ENCODE measurements at places on chromosomes 7 and 10.

DNA sequence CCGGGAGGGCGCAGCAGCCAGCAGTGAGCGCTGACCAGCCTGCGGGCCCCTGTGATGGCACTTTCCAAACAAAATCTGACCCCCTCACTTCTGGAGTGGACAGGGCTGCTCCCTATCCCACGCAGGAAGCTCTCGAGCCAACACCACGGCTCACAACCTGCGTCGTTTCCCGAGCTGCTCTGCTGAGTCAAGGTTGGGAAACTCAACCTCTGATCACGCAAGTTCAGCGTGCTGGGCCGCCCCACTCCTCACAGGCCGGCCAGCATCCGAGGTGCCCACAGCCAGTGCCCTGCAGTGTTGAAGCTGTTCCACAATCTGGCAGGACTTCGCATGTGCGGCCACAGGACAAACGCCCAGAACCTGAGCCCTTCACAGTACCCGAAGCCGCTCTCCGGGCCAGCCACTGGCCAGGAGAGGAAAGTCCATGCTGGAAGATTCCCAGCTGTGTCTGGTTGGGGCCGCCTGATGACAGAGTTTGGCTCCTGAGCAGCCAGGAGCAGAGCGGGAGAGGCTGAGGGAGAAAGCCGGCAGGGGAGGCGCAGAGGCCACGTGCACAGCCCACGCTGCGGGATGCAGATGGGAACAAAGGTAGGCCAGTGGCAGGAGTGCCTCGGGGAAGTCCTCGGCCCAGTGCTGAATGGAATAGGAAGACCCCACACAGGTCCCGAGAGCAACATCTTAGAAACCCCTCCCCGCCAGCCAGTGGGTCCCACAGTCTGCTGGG is 263.3 kb upstream of the TCERG1L start:
- no peak for DNase-seq

DNA sequence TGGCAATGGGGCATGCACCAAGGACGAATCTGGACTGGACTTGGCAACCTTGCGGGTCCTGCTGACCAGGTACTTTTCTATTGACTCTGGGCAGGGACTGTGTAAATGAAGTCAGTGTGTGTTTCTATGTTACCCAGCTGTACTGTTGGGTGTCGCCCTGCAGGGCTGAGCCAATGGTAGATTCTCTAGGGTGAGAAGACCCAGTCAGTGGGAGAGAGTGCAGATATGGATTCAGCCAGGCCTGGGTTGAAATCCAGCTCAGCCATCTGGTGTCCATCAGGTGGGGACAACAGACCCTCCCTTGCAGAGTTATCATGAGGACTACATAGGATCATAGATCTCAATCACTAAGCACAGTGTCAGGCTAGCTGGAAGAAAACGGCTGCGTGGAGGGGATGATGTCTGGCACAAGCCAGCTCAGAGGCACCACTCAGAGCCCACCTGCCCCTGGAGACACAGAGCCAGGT is 4.9 kb upstream of the PPIF start:
- DNase-seq, result no peak

DNA sequence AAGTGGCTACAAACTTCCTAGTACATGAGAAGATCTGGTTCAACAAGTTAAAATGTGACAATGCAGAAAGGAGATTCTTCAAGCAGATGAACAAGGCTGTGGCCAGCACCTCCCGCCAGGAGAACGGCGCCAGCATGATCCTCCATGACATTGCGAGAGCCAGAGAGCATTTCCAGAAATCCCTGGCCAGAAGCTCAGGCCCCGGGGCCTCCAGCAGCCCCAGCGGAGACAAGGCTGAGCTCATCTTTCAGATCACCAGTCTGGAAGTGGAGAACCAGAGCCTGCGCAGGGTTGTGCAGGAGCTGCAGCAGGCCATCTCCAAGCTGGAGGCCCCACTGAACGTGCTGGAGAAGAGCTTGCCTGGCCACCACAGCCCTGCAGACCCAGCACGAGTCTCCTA is 40.1 kb upstream of the ZNF273 start:
- no peak for DNase-seq

GRCh38 chr7:51006483-51007235 is 224.0 kb upstream of the GRB10 start:
- DNase-seq, result no peak

DNA sequence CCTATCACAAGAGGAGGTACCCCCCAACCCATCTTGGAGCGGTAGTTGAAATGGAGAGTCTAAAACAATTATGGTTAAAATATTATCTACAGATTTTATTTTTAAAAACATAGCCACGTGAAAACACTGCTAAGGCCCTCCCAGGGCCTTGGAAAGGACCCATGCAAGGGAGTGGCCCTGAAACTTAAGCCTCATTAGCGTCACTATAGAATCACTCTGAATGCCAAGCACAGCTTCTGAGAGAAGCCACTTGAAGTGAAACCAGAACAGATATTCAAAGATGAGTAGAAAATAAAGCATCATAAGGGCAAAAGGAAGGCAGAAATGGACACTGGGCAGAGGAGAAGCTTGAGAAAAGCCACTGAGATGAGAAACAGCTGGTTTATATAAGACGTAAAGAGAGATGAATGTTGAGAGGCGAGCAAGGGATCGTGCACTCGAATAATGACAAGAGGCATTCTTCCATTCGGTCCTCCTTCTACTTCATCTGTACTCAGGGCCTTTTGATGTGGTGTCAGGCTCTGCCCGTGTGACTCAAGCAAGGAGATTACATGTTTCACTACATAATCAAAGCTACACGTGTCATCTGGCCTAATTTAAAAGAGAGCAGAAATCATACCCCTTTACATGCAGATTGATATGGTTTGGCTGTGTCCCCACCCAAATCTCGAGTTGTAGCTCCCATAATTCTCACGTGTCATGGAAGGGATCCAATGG is 33.4 kb upstream of the SLC39A12 start:
- no peak for DNase-seq

GRCh38 chr10:100600218-100600617 is 64.5 kb downstream of the HIF1AN start:
- no peak for DNase-seq

DNA sequence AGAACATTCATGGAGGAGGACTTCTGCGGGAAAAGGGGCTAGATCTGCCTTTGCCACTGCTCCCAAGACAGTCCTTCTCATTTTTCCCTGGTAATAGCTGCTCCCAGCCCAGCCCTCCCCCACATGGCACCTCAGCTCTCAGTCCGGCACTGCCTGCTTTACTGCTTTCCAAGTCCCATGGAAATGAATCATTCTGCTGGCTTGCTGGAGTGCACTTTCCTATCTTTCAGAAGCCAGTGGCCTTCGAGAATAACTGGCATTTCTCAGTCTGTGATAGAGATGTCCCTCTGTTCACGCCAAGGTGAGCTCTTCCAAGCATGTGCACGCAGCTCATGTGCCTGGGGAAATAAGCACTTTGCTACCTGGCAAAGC is 61.4 kb downstream of the SYPL1 start:
- no peak for DNase-seq

GRCh38 chr10:107579970-107580369 is 415.5 kb upstream of the SORCS1 start:
- no peak for DNase-seq

GRCh38 chr10:85600744-85601081 is 765.9 kb downstream of the GRID1 start:
- peak; percentile 21 for DNase-seq

DNA sequence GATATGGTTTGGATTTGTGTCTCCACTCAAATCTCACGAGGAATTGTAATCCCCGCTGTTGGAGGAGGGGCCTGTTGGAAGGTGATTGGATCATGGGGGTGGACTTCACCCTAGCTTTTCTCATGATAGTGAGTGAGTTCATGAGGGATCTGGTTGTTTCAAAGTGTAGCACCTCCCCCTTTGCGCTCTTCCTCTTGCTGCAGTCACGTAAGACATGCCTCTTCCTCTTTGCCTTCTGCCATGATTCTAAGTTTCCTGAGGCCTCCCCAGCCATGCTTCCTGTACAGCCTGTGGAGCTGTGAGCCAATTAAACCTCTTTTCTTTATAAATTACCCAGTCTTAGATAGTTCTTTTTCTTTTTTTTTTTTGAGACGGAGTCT is 17.1 kb downstream of the CDNF start:
- DNase-seq, result no peak

DNA sequence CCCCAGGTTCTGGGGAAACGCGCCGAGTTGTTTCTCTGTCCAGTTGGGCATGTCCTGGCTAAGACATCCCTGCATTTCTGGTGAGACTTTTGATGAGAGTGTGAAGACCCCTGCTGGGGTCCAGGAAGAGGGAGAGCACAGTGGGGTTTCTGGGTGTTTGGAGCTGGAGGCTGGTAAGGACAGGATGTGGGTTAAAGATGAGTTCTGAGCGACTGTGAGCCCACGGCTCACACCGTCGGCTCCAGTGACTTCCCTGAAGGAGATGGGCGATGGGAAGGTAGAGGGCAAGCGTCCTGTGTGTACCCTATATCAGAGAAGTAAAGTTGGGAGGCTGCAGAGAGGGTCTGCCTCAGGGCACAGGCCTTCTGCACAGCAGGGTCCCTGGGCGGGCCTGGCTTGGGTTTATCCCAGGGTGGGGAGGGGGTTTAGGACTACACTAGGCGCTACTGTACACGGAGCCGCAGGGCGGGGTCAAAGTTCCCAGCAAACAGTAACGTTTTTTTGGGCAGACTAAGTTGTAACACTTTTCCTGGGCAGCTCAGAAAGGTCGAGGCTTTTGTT is 3.6 kb downstream of the EMX2 start:
- DNase-seq, result no peak

- no peak for DNase-seq
These were observed 15.4 kb upstream of the CLDN4 start for GRCh38 chr7:73815436-73815835.

DNA sequence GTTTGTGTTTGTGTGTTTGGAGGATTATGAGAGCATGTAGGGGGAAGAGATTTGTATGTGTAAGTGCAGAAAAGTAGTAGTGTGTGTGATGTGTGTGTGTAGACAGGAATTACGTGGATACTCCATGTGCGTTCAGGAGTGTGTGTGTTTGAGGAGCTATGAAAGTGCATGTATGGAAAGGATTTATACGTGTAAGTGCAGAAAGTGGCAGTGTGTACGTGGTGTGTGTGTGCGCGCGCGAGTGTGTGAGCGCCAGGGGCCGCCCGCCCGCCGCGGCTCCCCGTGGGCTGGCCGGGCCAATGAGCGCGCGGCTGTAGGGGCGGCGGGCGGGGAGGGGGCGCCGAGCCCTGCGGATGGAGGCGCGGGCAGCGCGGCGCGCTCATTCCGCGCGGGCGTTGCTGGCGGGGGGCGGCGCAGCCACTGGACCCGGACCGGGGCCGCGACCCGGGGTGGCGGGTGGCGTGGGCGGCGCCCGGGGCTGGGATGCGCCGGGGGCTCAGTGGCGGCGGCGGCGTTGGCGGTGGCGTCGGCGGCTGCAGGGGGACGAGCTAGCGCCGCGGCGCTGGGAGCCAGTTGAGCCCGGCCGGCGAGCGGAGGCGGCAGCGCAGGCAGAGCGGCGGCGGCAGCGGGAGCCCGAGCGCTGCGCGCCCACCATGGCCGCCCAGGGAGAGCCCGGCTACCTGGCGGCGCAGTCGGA is at the start of gene BICC1:
TSS of gene BICC1 (plus strand) at position 382 of the 697 bp plus-strand sequence. CDS start at position 654, 272 bp downstream.
- peak; percentile 53 for DNase-seq

DNA sequence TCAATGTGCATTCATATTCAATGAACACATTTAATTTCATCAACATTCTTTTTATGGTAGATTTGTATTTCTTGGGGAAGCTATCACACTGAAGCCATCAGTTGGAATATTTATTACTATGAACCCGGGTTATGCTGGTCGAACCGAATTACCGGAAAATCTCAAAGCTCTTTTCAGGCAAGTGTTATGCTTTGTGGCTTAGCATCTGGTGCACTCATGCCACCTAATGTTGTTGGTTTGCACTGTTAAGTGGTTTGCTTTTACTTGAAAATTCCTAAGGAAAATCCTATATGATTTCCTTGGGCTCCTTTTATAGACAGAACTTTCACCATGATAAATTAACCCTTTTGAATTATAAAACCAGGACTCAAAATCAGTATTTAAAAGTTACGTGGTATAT is 147.9 kb downstream of the DNAH11 start:
- no peak for DNase-seq

DNA sequence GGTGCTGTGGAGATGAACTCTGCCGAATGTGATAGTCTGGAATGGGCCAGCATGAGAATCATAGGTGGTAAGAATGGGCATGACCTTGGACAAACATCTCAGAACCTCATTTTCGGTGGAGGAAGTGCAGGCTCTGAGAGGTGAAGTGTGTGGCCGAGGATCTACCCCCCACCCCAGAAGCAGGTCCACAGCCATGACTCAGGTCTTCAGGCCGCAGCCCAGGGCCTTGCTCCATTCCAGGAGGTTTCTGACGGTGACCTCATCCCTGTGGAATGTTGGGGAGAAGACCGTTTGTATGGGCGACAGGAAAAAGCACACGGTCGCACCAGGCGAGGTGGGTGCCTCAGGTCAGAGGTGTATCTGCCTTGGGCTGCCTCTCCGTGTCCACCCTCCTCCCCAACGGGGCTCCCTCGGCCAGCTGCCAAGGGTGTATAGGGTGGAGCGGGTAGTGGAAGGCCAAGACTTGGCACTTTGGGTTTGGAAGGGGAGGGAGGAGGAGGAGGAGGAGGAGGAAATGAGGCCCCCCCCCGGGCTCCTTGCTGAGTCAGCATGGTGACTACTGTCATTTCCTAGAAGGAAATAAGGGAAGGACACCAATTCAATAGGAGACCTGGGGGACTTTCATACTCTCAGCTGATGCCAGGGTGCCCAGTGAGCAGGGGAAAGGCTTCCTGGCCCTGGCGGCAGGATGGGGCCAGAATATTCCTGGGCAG is 168.0 kb upstream of the RHEB start:
- no peak for DNase-seq

GRCh38 chr10:72783410-72783833 is 91.5 kb downstream of the MCU start:
- DNase-seq, result no peak

- DNase-seq, result peak; percentile 98
These were observed at the start of gene AP5Z1 for GRCh38 chr7:4775250-4775847. Gene AP5Z1, plus strand, starts transcription at chr7:4775623. Its CDS starts 93 bp downstream, at chr7:4775716.

DNA sequence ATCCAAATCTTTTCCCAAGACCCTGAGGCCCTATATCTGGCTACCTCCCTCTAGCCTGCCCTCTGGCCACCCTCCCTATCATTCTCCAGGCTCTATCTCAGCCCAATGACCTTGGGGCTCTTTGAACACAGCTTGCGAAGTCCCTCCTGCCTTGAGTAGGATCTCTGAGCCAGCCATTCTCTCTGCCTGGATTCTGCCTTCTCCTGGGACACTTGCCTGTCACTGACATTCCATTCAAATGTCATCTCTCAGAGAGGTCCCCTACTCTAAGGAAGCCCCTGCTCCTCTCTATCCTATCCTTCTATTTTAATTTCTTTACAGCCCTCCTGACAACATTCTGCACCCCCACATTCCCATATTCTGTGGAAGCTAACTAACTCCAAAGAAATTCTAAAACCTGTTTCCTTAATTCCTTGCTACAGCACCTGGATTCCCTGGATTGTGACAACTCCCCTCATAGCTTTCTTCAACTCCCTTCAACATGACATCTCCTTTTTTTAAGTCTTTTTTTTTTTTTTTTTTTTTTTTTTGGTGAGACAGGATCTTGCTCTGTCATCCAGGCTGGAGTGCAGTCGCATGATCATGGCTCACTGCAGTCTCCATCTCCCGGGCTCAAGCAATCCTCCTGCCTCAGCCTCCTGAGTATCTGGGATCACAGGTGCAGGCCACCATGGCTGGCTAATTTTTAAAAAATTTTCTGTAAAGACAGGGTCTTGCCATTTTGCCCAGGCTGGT is 81.0 kb upstream of the ASAH2 start:
- no peak for DNase-seq
